ENCODE measurements at places on chromosomes 3 and 15. TPM values are rescaled to one million over a fixed set of nuclear protein-coding genes. Genes with fewer than 3 reads are reported as not detected.

The ASTE1 gene
- 9.6 TPM for total RNA-seq

GRCh38 chr15:89824607-89824867 lies 9.9 kb upstream of the ANPEP start:
- H3K4me3 ChIP-seq, result no peak overlapping the region
- H3K4me1 ChIP-seq, result no peaks in the 10 kb centered on the region
- no peaks in the 10 kb centered on the region for H3K36me3 ChIP-seq
- no peak overlapping the region for H3K27ac ChIP-seq

The HDC gene
- 2.1 TPM for total RNA-seq

- H3K36me3 ChIP-seq, result no peaks in the 10 kb centered on the region
- no peaks in the 10 kb centered on the region for H3K27me3 ChIP-seq
- no peaks in the 10 kb centered on the region for H3K4me1 ChIP-seq
- no peak for DNase-seq
- H3K27ac ChIP-seq, result no peak overlapping the region
Observed at GRCh38 chr15:97143592-97144376, 813.3 kb downstream of the NR2F2 start.

DNA sequence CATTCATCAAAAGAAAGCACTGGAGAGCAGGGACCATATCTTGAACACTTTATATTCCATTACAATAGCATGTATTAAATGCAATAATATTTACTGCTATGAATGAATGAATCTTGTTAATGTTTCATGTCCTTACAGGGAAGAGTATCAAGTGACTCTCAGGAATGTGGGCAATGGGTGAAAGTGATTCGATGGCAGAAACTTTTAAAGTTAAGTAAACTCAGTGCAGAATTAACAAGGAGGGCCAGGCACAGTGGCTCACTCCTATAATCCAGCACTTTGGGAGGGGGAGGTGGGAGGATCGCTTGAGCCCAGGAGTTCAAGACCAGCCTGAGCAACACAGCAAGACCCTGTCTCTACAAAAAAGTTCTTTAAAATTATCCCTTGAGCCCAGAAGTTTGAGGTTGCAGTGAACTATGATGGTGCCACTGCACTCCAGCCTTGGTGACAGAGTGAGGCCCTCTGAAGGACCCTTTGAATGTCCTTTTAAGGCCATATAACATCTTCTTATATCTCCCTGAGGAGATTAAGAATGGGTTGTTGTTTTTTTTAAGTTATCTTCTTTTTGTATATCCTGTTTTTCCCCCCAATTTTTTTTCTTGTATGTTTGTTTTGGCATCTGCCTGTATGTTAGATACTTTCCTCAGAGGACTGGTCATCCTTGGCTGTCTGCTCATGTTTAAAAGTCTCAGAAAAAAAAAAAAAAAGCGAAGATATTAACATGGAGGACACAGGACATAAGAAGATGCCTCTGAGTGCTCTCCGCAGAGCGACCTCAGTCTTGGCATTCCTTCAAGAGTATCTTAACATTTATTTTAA lies 9.6 kb upstream of the FSIP1 start:
- peaks cover 38% of the 10 kb centered on the region for H3K27me3 ChIP-seq
- no peak overlapping the region for H3K27ac ChIP-seq
- H3K4me1 ChIP-seq, result peaks cover 16% of the 10 kb centered on the region

DNA sequence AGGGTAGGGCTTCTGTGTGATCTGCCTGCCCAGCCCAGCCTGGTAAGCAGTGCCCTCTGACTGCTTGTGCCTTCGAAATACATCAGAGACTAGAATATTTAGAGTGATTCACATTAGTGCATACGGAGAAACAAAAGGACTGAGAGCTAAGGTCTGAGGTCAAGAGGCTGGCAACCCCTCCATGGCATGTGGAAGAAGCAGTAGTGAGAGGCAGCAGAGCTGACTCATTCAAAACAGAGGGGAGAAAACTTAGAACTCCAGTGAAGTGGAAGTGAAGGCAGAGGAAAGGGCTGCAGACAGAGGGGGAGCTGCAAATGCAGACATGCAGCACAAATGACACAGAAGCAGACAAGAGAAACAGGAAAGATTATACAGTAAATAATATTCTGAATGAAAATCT lies 61.6 kb downstream of the ULK4 start:
- DNase-seq, result no peak
- peaks cover 3% of the 10 kb centered on the region for H3K36me3 ChIP-seq
- no peaks in the 10 kb centered on the region for H3K4me1 ChIP-seq
- no peaks in the 10 kb centered on the region for H3K27me3 ChIP-seq
- no peak overlapping the region for H3K4me3 ChIP-seq
- H3K27ac ChIP-seq, result no peak overlapping the region

- no peaks in the 10 kb centered on the region for H3K36me3 ChIP-seq
- H3K27ac ChIP-seq, result peak overlapping the region; percentile 41
- H3K27me3 ChIP-seq, result peaks cover 1% of the 10 kb centered on the region
- DNase-seq, result no peak
- H3K4me1 ChIP-seq, result no peaks in the 10 kb centered on the region
Observed at GRCh38 chr3:28151608-28152228, 89.7 kb upstream of the CMC1 start.

DNA sequence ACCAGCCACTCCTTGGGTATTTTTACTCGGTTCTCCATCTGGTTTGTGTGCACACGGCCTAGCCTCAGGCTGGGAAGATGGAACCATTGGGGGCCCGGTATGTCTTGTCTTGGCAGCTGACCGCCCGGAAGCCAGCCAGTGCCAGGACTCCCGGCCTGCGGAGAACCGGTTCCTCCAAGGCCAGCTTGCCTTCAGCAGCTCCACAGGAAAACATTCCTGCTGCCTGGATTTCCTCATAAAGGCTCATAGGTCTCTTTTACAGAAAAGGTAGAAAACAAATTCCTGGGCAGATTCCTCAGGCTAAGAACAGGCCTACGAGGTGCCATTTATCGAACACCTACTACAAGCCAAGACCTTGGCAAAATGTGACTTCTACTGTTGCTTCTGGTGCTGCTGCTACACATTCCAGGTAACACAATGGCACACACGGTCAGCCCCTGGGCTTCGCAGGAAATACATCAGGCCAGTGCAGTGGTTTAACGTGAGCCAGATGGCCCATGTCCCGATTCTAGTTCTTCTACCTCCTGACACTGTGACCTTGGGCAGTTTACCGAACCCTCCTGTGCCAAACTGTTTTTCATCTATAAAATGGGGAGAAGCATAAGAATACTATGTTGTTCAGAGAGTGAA lies 141.8 kb downstream of the OPA1 start:
- H3K27me3 ChIP-seq, result peaks cover 14% of the 10 kb centered on the region
- H3K27ac ChIP-seq, result no peak overlapping the region
- no peak for DNase-seq

DNA sequence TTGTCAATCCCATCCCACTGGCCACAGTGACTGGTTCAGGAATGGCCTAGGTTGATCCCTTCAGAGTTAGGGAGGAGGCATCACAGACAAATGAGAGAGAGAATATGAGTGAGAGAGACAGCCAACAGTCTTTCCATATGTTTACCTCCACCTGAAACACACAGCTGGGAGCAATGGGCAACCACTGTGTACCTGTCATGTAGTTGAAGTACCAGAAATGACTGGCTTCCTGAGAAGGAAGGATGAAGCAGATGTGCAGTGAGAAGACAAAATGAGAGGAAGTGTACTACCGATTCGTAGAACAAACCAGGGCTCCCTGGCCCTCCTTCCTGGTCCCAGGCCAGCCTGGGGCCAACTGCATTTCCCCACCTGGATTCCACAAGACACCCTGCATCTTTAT lies 27.4 kb downstream of the SRGAP3 start:
- H3K4me3 ChIP-seq, result no peak overlapping the region
- H3K4me1 ChIP-seq, result peaks cover 32% of the 10 kb centered on the region
- peaks cover 15% of the 10 kb centered on the region for H3K27me3 ChIP-seq

The ROBO2 gene
- not detected for total RNA-seq

The KCTD6 gene
- 7.0 TPM for total RNA-seq

GRCh38 chr3:16299746-16300145 lies 34.7 kb downstream of the OXNAD1 start:
- no peaks in the 10 kb centered on the region for H3K27me3 ChIP-seq
- H3K27ac ChIP-seq, result peak overlapping the region; percentile 95
- H3K36me3 ChIP-seq, result peaks cover 59% of the 10 kb centered on the region
- no peak for DNase-seq
- peaks cover 95% of the 10 kb centered on the region for H3K4me1 ChIP-seq
- H3K4me3 ChIP-seq, result peak overlapping the region; percentile 43

DNA sequence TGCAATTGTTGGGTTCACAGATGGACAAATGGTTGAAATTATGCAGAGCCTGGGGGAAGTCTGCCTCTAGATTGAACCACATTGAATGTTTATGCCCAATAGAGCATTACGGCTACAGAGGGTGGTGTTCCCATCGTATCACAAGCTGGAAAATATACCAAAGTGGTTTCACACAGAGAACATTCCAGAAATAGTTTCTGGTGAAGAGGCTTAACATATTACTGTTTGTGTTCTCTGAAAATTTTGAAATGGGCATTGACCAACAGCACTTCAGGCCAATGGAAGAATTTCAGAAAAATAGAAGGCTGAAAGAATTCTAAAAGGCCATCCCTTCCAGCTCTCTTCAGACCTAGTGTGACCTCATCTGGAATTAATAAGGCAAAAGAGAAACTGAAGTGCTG lies 203.9 kb downstream of the NEK10 start:
- H3K4me3 ChIP-seq, result no peak overlapping the region
- H3K36me3 ChIP-seq, result no peaks in the 10 kb centered on the region
- H3K27ac ChIP-seq, result no peak overlapping the region
- no peak for DNase-seq

- H3K27ac ChIP-seq, result no peak overlapping the region
- H3K4me3 ChIP-seq, result no peak overlapping the region
- H3K36me3 ChIP-seq, result peaks cover 36% of the 10 kb centered on the region
- no peak for DNase-seq
Observed at GRCh38 chr3:121504618-121505017, 41.2 kb downstream of the POLQ start.

GRCh38 chr3:192155194-192155593 lies 572.1 kb downstream of the FGF12 start:
- H3K27ac ChIP-seq, result no peak overlapping the region
- H3K4me3 ChIP-seq, result no peak overlapping the region
- H3K4me1 ChIP-seq, result no peaks in the 10 kb centered on the region
- no peaks in the 10 kb centered on the region for H3K36me3 ChIP-seq

DNA sequence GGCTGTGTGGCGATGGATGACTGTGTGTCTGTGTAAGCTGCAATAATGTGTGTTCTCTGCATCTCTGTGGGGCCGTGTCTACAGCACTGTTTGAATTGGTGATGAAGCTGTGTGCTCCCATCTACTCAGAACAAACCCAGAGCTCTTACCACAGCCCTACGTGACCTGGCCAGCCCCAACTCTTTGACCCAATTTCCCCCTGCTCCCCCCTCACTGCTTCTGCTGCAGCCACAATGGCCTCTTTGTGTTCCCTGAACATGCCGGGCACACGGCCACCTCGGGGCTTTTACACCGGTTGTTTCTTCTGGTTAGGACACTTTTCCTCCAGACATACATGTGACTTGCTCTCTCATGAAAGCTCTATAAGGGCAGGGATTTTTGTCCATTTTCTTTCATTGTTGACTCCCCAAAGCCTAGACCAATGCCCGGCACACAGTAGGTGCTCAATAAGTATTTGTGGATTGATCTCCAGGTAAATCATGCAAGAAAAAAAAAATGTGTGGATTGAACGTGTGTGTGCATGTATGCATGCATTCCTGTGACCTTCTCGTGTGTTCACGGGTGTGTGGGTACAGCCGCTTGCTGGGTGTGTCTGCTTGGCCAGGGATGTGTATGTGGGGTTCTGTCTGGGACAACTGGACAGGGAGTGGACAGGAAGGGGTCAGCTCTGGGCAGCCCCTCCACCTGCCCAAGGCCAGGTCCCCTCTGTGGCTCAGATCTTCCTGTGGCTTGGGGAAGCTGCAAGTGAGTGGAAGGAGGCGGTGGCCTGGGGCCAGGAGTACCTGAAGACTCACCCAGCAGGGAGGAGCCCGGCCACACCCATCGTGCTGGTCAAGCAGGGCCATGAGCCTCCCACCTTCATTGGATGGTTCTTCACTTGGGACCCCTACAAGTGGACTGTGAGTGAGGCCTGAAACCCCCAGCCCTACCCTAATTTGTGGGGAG lies 14.8 kb downstream of the VILL start:
- peaks cover 20% of the 10 kb centered on the region for H3K4me1 ChIP-seq
- DNase-seq, result no peak
- peaks cover 10% of the 10 kb centered on the region for H3K36me3 ChIP-seq
- H3K27me3 ChIP-seq, result no peaks in the 10 kb centered on the region
- no peak overlapping the region for H3K4me3 ChIP-seq
- H3K27ac ChIP-seq, result no peak overlapping the region

- H3K27ac ChIP-seq, result no peak overlapping the region
- no peak for DNase-seq
- H3K4me1 ChIP-seq, result no peaks in the 10 kb centered on the region
- H3K4me3 ChIP-seq, result no peak overlapping the region
- no peaks in the 10 kb centered on the region for H3K36me3 ChIP-seq
- H3K27me3 ChIP-seq, result peaks cover 5% of the 10 kb centered on the region
Observed at GRCh38 chr15:37900326-37901221, 33.9 kb upstream of the TMCO5A start.

The CPEB1 gene
- not detected for total RNA-seq

The EPM2AIP1 gene
- total RNA-seq, result 18.2 TPM

- peaks cover 2% of the 10 kb centered on the region for H3K27me3 ChIP-seq
- H3K27ac ChIP-seq, result no peak overlapping the region
- H3K4me3 ChIP-seq, result no peak overlapping the region
- H3K4me1 ChIP-seq, result no peaks in the 10 kb centered on the region
Observed at GRCh38 chr3:183687705-183688104, 9.9 kb upstream of the YEATS2 start.

DNA sequence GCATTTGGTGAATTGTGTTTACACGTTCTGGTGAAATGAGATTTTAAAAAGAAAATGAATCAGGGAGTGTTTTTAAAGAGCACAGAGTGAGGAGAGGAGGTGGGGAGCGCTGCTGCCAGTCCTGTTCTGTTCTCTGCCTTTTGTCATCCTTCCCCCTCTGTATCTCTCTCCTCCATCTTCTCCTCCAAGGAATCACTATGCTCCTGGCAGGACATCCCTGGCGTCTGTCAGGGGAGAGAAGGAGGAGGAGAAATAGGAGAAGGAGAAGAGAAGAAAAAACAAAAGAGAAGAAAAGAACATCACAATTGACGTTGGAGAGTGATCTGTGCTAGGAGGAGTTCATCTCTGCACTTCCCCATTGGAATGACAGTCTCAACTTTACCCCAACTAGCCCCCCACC lies 627.6 kb upstream of the TBL1XR1 start:
- DNase-seq, result no peak
- no peaks in the 10 kb centered on the region for H3K27me3 ChIP-seq
- no peaks in the 10 kb centered on the region for H3K36me3 ChIP-seq
- peaks cover 9% of the 10 kb centered on the region for H3K4me1 ChIP-seq
- no peak overlapping the region for H3K27ac ChIP-seq

GRCh38 chr3:9780910-9781309 lies 11.2 kb upstream of the CAMK1 start:
- peak overlapping the region; percentile 90 for H3K27ac ChIP-seq
- H3K4me3 ChIP-seq, result no peak overlapping the region
- H3K36me3 ChIP-seq, result peaks cover 34% of the 10 kb centered on the region
- peaks cover 56% of the 10 kb centered on the region for H3K4me1 ChIP-seq
- DNase-seq, result no peak
